Hematopoietic multipotent progenitor cell treated with erythropoietin and hydrocortisone succinate and interleukin-3 and kit ligand, for 15 days (in vitro differentiated cells): ENCODE measurements at places on chromosomes 13 and 19.

GRCh38 chr19:5078666-5079065 is 109.8 kb downstream of the KDM4B start:
- no peak for DNase-seq

- peak; percentile 19 for DNase-seq
Measured at GRCh38 chr13:53200498-53201453, 172.2 kb downstream of the OLFM4 start.

DNA sequence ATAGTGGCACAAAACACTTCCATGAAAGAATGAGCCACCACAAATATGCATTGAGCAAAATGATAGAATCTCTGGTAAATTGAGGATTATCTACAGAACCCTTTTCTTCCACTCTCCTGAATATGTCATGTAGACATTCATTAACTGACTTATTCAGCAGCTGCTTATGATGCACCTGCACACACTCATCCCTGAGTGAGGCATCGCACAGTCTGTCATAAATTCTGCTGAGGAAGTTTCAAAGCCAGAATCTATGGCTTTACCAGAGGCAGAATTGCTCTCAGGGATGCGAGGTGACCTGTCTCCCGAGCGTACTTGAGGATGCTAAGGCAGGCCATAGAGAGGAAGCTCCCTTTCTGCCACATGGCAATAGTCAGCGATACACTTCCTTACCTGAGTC is 1090.2 kb downstream of the UQCRFS1 start:
- no peak for DNase-seq

DNA sequence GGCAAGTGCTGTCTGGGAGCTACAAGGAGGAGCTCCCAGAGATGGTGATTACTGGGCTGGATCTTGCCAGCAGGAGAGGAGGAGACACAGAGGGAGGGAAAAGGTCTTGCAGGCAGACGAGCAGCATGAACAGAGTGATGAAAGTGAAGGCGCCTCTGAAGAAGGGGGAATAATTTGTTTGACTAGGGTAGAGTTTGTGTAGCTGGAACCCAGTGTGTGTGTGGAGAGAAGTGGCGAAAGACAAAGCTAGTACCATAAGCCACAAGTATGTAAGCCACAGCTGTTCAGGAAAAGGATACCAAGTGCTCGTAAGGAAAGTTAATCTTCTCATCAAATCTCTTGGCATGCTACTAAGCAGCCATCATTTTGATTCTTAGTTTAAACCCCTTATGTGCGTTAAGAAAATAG is 5.4 kb downstream of the FLT1 start:
- DNase-seq: no peak

DNA sequence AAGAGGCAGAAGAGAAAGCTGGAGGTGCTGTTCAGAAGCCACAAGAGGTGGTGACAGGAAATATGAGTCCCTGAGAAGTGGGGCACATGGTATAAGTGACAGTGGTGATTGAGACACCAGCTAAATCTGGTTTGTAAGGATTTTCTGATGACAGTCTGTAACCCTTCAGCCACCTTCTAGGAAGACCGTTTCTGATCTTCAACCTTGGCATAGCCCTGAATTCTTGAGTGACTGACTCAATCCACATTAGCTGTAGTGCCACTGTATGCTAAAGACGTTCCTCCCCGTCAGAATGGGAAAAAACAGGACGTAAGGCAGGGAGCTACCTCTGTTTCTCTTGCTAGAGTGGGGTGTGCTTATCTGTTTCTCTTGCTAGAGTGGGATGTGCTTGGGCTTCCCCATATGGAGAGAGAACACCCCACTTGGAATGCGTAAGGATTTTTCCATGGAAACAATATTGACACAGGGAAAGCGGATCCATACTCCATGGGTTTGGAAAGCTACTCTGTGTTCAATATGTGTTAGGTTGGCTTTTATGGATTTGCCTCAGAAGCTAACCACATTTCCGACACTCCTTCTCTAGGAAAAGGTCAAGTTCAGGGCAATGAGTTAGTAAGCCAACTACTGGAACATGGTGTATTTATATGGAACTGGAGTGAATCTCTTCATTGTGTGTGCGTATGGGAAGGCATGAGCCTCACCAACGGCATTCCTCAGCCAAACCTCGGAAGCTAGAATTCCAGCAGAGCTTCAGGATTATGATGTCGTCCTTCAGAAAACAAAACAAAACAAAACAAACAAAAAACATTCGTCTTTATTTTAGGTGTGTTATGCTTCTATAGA is 948.8 kb upstream of the SLC10A2 start:
- DNase-seq: no peak

- DNase-seq: no peak
Measured at GRCh38 chr19:18117364-18117691, 19.8 kb downstream of the MAST3 start.

- no peak for DNase-seq
Measured at GRCh38 chr13:45678282-45678681, 23.8 kb upstream of the CBY2 start.

GRCh38 chr19:4304538-4305256 is at the start of gene FSD1:
FSD1 (plus strand) TSS chr19:4304598; CDS start chr19:4304747, 149 bp downstream.
- DNase-seq: no peak

DNA sequence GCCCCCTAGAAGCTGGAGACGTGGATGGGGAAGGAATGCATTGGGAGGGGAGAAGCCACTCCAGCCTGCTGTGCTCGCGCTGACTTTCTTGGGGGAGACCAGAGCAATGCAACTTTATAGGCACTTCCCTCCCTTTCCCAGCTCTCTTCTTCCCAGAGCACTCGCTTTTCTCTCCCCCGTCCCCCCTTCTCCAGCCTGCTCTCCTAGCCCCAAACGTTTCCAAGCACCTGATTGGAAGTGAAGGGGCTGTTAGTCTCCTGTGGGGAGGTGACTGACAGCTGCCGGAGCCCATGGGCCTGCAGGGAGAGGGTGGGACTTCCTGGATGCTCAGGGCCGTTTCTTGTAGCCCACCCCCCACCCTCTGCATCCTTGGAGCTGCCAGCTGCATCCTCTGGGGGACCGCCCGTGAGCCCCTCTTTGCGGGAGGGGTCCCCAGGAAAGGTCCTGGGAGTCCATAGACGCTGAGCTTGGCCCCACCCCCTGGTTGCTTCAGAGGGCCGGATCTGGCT is 2.5 kb downstream of the HDGFL2 start:
- DNase-seq: no peak

DNA sequence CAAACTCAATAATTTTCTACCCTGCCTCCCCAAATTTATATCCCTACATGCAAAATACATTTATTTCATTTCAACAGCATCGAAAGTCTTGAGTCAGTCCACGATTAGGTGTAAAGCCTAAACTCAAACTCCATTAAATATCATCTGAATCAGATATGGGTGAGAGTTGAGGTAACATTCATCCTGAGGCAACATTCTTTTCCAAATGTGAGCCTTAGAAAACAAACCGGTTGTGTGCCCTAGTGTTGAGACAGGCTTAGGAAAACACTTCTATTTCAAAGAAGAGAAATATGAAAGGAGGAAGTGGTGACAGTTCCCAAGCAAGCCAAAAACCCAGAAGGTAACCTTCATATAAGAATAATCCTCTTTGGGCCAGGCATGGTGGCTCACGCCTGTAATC is 12.1 kb upstream of the ZNF441 start:
- DNase-seq: no peak

- DNase-seq: no peak
Measured at GRCh38 chr13:74132152-74132775, 1.9 kb downstream of the KLF12 start.
